ENCODE measurements at places on chromosomes 6 and 20. TPM values are rescaled to one million over a fixed set of nuclear protein-coding genes. Genes with fewer than 3 reads are reported as not detected.

DNA sequence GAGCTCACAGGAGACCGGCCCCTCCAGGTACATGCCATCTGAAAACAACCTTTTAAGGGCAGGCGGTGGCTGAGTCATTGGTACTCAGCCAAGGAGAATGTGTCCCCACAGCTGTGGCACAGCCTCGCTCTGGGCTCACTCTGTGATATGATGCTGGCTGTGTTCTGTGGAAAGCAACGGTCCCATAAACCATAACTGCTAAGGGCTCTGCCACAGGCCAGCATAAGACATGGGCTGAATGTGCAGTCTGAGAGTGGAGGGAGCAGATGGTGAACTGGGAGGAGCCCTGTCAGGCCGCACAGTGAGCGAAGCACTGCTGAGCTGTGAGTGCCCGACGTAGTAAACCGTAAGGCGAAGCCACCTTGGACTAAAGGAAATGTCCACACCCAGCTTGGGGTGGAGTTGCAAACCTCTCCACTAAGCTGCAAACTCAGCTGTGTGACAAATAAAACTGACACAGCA is 375.8 kb downstream of the THBS2 start:
- DNase-seq, result no peak

GRCh38 chr6:109351231-109352130 is 30.8 kb downstream of the CD164 start:
- DNase-seq, result no peak

GRCh38 chr6:13406781-13407180 is 78.4 kb upstream of the TBC1D7 start:
- DNase-seq, result peak; percentile 40

DNA sequence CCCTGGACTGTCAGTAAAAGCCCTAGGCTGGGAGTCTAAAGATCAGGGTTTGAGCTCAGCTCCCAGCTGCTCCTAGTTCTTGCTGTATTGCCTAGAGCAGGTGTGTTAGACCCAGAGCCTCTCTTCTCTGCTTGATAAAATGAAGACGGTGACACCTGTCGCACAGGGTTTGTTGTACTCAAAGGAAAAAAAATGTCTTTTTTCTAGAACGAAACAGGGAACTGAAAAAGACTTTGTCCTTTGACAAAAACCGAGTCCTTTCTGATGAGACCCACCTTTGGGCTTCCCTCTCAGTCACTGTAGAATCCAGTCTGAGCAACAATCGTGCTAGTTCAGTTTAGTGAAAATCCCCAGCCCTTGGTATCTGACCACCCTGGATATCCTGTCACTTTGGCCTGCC is 102.1 kb upstream of the LAMP5 start:
- no peak for DNase-seq

GATA5 gene
- total RNA-seq, result not detected

MYCT1 gene
- total RNA-seq, result 256 TPM

BPI gene
- not detected for total RNA-seq

NRSN1 gene
- not detected for total RNA-seq
